ENCODE measurements at places on chromosomes 13 and 19.
A peak's percentile ranks its signal among the peaks of the same experiment; 100 is the strongest.

- no peak for DNase-seq
Measured at GRCh38 chr13:28056426-28056825, 44.0 kb downstream of the FLT3 start.

DNA sequence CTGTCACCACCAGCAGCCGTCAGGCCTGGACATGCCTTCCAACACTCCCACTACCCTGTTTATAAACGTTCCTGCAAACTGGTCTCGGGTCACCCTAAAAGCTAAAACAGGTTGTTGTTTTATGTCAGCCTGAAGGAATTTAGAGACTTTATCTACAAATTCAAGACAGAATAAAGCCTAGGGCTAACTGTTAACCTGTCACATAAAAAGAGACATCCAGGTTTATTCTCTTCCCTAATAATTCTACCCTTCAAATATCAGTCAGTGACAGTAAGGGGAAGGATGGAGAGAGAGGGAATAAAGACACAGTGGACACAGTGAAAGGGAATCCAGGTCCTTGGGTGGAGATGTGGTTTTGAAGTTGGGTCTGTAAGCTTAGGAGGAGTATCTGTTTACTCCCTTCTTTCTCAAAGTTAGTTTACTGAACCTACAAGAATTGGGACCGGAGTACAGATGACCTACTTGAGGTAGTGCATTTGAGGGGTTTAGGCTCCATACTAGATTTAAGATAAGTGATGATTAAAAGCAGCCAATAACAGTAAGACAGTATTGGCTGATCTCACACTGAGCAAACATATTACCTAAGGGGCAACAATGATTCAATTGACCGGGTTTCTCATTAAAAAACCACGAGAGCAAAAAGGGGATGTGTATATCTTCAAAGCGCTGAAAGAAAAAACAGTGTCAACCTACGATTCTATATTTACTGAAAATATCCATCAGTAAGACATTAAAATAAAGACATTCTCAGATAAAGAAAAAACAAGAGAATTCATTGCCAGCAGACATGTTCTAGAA lies 142.7 kb downstream of the USP12 start:
- no peak for DNase-seq

DNA sequence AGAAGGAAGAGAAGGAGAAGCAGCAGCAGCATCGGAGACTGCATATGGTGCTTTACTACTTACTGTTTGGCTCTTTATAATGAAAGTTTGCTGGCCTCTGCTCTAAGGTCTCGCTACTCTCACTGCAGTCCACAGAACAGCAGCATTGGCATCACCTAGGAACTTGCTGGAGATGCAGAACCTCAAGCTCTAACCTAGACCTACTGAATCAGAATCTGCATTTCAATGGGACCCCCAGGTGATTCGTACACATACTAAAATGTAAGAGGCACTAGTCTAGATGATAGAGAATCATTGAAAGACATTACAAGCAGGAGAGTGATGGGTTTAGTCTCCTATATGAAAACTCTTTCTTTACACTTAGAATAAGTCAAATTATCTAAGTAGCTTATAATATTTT lies 270.6 kb downstream of the KLF5 start:
- no peak for DNase-seq

DNA sequence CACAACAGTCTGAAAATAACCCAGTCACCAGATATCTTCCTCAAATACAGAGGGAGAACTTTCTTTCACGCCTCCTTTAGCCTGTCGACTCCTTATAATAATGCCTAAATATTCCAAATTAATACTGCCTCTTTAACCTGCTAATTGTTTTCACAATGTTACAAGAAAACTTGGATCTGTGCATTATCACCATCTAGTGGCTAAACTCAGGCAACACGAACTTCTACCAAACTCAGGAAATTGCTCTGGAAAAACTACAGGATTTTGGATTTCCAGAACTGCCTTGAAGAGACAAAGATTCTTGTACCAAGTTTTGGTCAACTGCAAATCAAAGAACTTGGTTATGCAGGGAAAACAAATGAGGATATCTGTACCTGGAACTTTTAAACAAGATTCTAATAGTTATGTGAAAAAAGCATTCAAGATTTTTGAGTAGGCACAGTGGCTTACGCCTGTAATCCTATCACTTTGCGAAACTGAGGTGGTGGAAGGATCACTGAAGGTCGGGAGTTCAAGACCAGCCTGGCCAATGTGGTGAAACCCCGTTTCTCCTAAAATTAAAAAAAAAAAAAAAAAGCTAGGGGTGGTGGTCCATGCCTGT lies 10.8 kb downstream of the CLN5 start:
- DNase-seq = no peak

- no peak for DNase-seq
Measured at GRCh38 chr13:83692800-83693199, 189.5 kb downstream of the SLITRK1 start.

GRCh38 chr13:42548731-42549551 lies 25.0 kb upstream of the TNFSF11 start:
- no peak for DNase-seq

DNA sequence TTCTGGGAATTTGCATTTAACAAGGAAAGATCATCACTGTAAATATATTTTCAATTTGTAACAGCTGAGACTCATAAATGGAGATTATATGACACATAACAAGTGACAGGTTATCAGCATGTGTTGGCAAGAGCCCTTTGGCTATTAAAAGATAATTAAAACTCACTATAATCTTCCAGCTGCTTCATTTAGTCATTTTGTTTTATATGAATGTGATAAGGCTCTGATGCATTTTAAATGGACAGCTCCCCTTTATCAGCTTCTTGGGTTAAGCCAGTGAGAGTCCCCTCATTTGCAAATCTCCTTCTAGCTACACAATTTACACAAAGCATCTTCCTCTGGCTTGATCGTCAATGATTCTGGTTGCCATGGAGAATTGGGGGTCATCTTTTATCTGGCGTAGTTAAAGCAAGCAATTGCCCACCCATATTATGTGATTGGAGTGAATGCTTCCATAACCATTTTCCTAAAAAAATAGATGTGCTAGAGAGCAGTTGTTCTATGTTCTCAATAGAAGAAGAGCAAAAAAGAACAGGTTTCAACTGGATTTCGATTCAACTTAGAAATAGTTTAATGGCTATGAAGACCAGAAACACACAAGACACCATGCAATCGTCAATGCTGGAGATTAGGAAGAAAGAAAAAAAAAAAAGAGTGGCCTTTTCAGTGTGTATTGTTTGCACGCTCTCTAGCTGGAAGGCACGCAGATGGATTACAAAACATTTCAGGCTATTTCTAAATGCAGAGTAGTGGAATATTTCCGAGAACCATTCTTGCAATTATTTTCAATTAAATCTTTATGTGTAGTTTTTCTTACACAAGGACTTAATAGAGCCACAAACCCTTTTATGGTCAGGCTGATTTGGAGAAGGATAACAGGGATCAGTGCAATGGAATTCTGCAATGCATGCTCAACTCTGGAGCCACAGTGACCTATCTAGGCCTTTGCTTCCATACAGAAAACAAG lies 27.4 kb downstream of the STARD13 start:
- no peak for DNase-seq

- DNase-seq = no peak
Measured at GRCh38 chr19:55229145-55229788, 704 bp upstream of the TMEM86B start.

- DNase-seq = no peak
Measured at GRCh38 chr19:54245936-54246335, 3.3 kb upstream of the LILRA6 start.

DNA sequence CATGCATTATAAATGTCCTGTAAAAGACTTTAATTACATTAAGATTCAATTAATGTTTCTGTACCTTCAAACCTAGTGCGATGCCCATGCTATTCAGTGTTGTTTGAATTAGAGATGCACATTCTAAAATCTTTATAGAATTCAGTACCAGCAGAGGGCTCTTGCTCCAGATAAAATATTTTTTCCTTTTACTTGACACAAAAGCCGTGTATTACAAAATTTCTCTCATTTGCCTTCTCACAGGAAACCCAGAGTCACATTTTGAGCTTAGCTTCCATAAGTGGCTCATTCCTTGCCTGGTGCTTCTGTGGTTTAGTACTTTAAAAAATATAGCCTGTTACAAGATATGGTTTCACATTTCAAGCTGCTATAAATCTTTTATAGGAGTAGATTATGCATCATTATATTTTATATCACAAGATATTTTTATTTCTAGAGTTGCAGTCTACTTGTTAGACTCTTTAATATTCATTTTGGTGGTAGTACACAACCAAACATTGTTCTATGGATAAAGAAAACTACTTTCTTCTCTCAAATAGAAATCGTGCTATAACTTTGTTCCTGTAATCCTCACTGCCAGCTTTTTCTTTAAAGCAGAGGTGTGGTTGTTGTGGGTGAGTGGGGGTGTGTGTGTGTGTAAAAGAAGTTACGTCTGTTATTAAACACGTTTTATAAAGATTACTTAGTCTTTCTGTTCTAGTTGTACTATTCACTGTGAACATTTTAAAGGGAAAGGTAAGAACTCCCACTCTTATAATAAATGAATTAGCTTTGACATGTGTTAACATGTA lies 101.4 kb downstream of the RNF17 start:
- no peak for DNase-seq

DNA sequence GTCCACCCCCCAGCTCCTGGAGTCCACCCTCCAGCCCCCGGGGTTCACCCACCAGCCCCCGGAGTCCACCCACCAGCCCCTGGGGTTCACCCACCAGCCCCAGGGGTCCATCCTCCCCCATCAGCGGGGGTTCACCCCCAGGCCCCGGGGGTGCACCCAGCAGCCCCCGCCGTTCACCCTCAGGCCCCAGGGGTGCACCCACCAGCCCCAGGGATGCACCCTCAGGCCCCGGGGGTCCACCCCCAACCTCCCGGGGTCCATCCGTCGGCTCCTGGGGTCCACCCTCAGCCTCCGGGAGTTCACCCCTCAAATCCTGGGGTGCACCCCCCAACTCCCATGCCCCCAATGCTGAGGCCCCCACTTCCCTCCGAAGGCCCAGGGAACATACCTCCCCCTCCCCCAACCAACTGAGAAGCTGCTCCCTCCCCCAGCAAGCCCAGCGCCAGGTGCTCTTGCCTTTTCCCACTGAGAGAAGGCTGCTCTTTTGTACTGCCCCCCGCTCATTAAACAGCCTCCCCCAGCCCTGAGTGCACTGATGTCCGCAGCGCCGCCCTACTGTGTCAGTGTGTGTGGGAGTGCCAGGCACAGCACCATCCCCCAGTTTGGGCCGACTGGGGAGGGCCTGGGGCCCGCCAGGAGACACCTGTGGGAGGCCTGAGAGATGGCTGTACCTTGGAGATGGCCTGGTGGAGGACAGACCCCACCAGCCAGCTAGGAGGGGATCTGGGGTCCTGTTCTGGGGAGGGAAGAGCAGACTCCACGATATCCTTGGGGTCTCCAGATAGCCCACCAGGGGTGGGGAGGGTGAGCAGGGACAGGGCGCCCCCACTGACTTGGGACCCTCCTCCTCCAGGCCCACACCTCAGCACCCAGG lies 750 bp upstream of the AMH start:
- no peak for DNase-seq

DNA sequence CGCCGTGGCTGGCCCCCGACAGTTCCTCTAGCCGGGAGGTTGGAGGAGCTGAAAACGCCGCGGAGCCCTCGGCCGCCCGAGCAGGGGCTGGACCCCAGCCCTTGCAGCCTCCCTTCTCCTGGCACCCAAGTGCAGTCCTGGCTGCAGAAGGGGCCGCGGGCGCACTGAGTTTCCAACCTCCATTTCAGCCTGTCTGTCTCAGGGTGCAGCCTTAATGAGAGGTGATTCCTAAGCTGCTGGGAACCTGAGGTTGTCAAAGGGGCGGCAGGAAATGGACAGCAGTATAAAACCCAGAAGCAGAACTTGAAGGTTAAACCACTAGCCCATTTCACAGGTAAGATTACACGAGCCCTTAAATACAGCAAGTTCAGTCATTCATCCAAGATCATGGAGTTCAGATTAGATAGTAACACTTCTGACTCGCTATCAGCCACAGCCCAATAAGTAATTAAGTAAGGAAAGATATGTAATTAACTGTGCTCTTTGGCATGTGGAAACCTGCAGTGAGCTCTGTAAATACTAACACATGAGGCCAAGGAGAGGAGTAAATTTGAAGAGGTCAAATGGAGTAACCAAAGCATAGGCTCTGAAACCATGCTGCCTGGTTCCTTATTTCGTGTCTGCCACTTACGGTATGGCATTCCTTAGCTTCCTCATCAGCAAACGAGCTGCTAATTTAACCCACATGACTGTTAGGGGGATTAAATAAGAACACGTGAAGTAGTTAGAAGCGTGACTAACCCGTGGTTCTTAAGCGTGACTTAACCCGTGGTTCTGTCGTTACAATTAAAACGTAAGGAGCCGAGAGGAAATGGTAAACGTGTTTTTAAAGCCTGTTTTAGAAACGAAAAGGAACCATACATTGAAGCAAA lies 686 bp downstream of the SETDB2 start:
- DNase-seq = peak; percentile 8

GRCh38 chr13:50284540-50284939 lies 269.3 kb downstream of the KCNRG start:
- no peak for DNase-seq

DNA sequence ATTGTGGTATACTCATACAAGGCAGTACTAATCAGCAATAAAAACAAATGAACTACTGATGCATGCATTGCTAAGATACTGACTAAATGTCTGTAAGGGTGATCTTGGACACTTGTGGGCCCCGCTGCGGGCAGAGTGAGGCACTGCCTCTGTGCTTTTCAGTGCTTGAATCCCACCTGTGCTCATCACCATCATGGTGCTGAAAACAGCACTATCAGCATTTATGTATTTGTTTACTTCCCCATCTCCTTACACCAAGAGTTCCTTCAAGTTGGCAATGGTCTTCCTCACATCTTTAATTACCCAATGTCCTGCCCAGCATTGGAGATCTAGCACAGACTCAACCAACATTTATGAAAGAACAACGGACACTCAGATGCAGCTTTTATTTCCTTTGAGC lies 193.7 kb upstream of the RFC3 start:
- DNase-seq = no peak

GRCh38 chr13:51229101-51229719 lies 7.0 kb downstream of the FAM124A start:
- DNase-seq = no peak

GRCh38 chr13:61770681-61771080 lies 355.0 kb upstream of the PCDH20 start:
- no peak for DNase-seq

GRCh38 chr13:96417939-96418685 lies 328.2 kb downstream of the HS6ST3 start:
- no peak for DNase-seq

DNA sequence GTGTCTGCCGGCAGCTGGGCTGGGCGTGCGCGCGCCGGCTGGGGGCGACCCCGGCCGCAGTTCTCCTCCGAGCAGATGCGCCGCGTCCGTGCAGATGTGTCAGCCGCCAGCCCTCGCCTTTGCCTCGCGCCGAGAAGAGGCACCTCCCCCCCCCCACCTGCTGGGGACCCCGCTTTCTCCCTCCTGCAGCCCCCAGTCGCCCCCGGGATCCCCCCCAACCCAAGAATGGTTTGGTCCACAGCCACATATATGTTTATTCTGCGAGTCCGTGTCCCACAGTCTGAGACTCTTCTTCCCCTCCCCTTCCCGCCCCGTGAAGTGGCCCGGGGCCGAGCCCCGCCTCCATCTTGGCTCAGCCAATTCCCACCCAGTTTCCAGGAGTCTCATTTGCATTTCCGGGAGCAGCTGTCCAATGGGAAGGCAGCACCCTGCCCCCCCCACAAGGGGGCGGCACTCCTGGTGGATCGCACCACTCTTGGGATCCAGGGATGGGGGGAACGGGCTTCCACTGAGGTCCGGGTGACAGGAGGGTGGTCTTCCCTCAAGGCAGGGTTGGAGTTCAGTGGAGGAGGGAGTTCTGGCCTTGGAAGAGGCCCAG lies 8.6 kb downstream of the ISOC2 start:
- DNase-seq = no peak
